ENCODE measurements at places on chromosomes 2 and 18.

GRCh38 chr2:224925810-224926100 lies 116.5 kb downstream of the DOCK10 start:
- no peak for DNase-seq

- DNase-seq = no peak
Observed at GRCh38 chr18:55501579-55501978, 86.4 kb downstream of the TCF4 start.

- no peak for DNase-seq
Observed at GRCh38 chr2:52886556-52886955, 881.0 kb upstream of the CHAC2 start.

DNA sequence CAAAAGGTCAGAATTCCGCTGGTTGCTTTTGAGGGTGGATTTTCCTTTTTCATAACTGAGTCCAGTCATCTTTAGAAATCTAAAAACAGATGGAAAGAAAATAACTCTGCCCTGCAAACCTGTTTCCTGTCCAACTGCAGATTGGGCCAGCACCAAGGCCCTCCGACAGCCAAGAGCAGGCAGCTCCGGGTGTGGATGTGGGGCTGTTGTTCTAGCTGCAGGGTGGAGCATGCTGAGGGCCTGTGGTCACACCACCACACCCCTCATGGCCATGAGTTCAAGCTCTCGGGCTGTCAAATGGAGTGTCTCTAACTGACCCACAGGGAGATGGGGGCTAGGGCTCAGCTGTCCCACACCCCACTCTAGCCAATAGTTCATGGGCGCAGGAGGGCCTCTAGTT lies 69.3 kb upstream of the BZW1 start:
- DNase-seq = no peak

DNA sequence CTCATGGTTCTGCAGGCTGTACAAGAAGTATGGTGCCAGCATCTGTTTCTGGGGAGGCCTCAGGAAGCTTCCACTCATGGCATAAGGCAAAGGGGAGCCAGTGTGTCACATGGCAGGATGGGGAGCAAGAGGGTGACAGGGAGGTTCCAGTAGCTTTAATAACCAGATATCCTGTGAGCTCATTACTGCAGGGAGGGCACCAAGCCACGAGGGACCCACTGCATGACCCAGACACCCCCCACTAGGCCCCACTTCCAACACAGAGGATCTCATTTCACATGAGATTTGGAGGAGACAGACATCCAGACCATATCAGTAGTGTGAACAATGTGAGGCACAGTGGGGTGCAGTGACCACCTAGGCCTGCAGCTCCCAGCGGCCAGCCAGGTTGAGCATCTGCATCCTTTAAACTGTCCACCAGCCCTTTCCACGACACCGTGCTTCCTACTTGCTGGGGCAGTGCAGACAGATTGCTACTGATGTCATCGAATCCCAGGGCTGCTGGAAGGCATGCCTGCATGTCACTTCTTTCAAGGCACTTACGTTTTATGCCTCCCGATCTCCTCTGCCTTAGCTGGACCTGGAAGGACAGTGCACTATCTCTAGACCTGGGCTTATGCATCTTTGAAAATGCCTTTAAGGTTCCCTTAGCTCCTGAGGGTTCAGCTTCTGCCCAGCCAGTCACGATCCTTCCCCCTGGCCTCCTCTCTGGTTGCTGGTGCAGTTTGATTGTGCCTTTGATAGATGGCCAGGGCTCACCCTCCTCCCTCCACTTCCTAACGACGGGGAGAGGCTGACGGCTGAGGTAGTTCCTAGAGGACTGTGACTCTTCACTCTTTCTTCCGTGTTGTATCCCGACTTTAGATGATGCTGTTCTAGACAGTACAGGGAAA lies 174.3 kb downstream of the FAM210A start:
- DNase-seq = no peak

- DNase-seq = no peak
Observed at GRCh38 chr2:15704788-15705115, 113.1 kb downstream of the DDX1 start.

DNA sequence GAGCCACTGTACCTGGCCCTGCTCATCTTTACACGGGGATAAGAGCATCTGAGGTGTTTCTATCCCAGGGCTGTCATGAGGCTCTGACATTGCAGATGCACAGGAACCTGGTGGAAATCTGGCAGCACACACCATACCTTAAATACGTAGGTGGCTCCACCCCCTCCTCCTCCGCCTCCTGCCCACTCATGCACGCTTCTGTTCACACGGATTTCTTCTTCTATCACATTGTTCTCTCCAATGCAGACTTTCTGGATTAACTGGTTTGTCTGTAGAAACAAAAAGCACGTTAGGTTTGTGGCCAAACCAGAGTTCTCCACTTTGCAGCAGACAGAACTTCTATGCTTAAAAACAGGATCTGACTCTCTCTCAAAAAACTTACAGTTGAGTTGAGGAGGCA lies 118.2 kb downstream of the CLIP4 start:
- no peak for DNase-seq

GRCh38 chr2:191675807-191676721 lies 1.9 kb upstream of the NABP1 start:
- peak; percentile 80 for DNase-seq

- no peak for DNase-seq
Observed at GRCh38 chr18:24725644-24726415, 265.4 kb downstream of the HRH4 start.

- DNase-seq = no peak
Observed at GRCh38 chr2:157216286-157216965, 41.1 kb upstream of the GALNT5 start.

- no peak for DNase-seq
Observed at GRCh38 chr2:35591886-35592285, 763.7 kb upstream of the CRIM1 start.

DNA sequence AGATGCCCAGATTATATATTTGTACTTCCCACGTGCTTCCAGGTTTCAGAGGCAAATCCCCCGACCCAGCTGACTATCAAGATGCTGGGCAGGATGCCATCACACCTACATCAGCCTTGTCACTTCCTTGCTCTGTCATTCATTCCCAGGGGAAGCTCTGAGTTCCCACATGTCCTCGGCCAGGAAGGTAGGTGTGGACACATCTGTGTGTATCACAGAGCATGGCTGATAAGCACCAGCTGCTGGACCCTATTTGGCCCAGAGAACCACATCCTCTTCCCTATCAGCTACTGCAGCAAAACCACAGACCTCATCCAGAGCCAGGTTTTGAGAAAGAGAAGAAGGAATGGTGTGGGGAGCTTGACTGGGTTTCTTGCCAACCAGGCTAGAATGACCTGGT lies 31.9 kb upstream of the ITGA6 start:
- no peak for DNase-seq

GRCh38 chr18:63454497-63454896 lies 22.3 kb upstream of the SERPINB5 start:
- DNase-seq = no peak

GRCh38 chr18:3840766-3841165 lies 390.8 kb downstream of the TGIF1 start:
- no peak for DNase-seq

GRCh38 chr2:191638079-191638801 lies 39.7 kb upstream of the NABP1 start:
- DNase-seq = no peak

- DNase-seq = no peak
Observed at GRCh38 chr18:32445846-32446245, 24.8 kb downstream of the GAREM1 start.

DNA sequence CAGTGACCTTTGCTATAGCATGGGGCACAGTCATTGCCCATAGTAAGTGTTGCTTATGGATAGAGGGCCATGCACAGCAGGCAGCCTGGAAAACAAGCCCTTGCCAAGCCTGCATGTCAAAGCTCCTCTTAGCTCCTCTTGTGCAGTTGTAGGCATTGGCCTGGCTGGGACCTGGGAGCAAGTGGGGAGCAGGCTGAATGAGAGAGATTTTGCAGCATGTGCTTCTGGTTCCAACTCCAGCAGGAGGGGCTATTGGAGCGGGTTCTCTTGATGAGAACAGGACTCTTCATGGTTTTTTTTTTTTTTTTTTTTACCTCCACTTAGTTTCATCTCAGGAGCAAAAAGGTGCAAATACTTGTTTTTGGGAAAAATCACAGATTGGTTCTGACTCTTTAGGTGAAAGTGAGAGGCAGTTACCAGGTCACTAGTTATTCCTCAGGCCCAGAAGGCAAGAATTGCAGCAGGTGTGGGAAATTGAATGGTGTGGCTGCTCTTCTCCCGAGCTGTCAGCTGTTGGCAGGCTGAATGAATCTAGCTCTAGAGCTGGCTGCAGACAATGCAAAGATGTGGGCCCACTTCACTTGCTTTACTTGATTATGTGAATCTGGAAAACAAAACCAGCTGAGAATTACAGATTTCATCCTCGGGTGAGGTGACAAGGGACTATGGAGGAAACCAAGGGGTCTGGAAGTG lies 95.9 kb downstream of the MAP4K4 start:
- no peak for DNase-seq

DNA sequence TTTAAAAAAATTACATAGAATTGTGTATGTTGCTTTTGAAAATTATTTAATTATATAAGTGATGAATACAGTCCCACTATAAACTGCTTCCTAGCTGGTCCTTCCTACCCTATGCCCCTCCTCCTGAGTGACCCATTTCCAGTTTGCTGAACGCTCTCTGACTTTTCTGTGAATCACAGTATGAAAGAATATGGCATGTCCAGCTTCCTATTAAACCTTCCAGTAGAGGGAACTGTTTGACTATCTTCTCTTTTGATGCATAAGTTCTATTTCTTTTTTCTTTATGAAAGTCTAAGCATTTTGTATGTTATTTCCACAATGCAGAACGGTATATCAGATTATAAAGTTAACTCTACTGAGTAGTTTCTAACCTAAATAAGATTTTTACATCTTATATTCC lies 41.3 kb downstream of the PSMG2 start:
- no peak for DNase-seq

DNA sequence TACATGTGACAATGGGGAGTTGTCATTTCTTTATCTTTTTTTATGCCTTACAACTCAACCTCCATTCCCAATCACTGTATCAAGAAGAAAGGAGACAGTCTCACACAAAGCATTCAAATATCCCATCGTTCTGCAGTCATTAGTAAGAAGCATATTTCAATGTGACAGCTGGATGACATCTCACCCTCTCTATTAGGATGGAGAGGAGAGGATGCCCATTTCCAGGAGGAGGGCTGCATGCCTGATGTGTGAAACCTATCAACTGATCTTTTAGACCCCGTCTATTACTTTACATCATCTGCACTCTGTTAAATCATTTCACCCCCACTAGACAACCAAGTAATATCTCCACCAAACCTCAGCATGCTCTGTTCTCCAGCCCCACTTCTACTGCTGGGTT lies 292.7 kb upstream of the CHAC2 start:
- no peak for DNase-seq
